ENCODE measurements at places on chromosomes 7 and 10.

- DNase-seq: peak; percentile 59
Observed at GRCh38 chr10:14879124-14879927, 660 bp downstream of the SUV39H2 start.

DNA sequence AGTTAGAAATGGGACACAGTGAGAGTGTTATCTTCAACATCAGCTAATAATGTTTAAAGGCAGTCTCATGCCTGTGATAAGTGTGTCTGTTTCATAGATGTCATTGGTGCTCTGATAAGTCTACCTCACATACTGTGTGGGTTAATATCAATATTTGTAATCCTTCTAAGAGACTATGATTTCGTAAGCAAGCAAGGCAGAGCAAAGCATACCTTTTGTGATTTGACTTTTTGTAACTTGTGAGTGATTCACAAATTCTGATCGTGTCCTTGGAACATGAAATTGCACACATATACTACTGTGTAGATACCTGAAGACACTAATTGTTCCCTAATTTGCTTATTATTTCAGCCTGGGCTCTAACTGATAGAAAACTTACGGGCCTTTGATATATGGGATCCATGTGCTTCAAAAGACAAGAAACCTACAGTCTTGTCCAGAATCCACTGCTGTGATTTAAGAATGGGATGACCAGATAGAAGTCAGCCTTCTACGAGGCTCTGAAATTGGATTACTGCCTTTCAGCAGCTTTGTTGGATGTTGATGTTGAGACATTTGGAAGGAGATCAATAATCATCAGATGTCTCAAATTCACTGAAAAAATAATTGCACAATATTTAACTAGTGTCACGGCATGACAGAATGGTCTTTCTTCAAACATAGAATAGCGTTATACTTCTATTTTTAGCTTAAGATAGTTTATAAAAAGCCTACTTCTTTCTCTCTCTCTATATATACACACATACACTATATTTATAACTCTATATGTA, 63.2 kb upstream of the KLF6 start:
- no peak for DNase-seq

DNA sequence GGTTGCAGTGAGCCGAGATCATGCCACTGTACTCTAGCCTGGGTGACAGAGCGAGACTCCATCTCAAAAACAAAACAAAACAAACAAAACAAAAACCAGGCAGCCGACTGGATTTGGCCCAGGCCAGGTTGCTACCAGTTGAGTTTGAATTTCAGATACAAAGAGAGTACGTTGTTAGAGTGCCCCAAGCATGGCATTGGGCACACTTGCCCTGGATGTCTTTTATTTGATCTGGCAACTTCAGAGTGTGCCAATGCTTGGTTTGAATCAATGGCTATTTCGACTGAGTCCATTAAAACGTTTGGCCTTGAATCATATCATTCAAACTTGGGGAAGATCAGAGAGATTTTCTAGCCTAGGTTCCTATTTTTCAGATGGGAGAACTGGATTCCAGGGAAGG, 213.4 kb upstream of the SHH start:
- DNase-seq: no peak

- no peak for DNase-seq
Observed at GRCh38 chr7:133108023-133108422, 26.1 kb upstream of the CHCHD3 start.

- peak; percentile 5 for DNase-seq
Observed at GRCh38 chr7:106959753-106960152, 84.8 kb upstream of the PRKAR2B start.

DNA sequence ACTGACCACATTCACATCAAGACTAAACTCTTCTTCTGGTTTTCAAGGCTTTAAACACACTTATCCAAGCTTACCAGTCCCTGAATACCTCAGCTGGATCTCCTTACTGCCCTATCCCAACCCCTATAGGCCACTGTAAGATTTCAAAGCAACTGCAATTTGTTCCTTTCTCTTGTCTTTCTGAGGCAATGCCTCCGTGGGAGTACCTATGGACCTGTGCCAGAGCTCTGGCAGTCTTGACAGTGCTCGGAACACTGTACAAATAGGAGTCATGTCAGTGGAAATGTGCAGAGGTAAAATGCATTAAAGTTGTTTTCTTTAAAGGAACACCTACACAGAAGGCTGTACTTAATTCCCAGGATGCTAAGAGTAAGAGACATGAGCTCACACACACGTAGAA, 124.7 kb downstream of the CNOT4 start:
- DNase-seq: no peak

GRCh38 chr7:53446170-53446569, 410.7 kb downstream of the POM121L12 start:
- no peak for DNase-seq
